NCI-H226 (cell line): ENCODE measurements at places on chromosomes 7 and 10.

DNA sequence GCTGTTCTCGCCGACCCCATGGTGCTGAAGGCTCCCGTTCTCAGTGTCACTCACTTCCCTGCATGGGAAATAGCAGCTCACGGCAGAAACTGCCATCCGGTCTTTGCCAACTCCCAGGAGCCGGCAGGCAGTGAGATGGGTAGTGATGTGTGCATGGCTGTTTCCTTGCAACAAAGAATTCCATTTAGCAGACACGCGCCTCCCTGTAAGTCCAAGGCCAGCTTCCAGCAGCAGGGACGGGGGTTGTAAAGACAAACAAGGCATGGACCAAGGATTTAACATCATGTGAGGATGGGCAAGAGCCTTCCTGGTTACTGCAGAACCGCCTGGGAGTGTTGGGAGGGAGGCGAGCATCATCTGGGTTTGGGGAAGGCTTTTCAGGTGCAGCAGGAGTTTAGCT, 273.1 kb downstream of the GLRX3 start:
- no peak for DNase-seq

GRCh38 chr10:51001587-51001986, 72.7 kb upstream of the PRKG1 start:
- DNase-seq = no peak

GRCh38 chr7:11788568-11788967, 43.4 kb downstream of the THSD7A start:
- DNase-seq = no peak

DNA sequence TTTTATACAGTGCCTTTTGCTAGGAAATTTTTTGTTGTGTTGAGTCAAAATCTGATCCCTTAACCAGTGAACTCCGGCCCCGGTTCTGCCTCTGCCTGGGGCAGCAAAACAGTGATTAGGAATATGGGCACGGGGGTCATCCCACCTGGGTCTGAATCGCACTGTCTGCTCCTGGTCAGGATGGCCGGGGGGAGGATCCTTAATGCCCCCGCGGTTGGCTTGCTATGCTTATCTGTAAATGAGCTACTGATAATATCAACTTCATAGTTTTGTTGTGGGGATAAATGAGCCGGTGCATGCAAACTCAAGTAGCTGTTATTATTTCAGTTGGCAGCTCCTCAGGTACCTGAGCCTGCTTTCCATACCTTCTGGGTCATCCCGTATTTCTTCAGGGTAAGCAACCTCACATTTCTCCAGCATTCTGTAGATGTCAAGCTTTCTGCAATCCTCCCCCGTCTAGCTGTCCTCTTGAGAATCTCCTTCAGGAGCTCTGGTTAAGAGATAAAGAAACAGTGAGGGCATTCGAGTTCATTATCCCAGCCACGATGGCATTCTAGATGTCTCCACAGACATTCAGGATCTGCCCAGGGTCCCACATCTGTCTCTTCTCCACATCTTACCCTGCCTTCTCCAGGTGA, 592.2 kb downstream of the SDK1 start:
- DNase-seq = no peak

DNA sequence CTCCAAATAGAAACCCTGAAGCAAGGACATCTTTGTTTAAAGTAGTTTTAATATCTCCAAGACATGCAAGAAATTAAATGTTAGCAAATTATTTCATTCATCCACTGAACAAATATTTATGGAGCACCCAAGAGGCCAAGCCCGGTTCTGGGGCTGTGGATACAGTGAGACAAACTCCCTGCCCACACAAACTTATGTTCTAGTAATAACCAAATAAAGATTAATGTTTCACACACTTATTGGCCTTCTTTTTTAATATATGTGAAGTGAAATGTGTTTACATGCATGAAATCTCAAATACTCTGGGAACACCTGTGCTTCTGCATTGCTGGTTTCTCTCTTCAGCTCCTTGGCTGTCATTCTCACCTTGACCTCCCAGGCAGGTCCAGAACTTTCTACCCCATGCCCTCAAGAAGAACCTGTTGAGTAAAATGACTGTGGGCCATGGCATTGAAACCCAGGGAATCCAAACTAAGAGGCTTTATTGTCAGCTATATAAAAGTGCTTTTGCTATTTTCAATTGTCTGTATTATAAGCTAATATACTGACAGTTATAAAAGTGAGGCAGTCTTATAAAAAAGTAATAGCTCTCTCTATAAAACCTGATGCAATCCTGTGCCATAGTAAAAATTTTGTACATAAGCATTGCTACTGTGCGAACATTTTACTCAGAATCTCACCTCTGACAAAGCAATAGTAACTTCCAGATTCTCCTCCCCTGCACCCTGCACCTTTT, 43.7 kb downstream of the SVIL start:
- DNase-seq = no peak

DNA sequence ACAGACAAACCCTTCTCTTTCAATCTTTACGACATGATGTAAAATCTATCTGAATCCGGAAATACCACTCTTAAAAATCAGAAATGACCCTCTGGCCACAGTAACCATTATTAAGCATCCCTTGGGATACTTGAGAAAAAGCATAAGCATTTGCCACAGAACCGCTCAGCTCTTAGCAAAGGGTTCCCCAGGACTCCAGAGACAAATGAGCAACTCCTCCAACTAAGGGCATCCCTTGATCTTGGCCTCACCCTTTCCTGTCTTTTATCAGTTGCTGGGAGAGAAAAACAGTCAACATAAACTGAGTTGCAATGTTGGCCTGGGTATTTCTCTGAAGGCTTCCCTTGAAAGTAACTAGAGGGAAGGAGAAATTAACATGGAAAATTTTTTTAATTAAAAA, 3.5 kb downstream of the PDLIM1 start:
- DNase-seq = peak; percentile 42

DNA sequence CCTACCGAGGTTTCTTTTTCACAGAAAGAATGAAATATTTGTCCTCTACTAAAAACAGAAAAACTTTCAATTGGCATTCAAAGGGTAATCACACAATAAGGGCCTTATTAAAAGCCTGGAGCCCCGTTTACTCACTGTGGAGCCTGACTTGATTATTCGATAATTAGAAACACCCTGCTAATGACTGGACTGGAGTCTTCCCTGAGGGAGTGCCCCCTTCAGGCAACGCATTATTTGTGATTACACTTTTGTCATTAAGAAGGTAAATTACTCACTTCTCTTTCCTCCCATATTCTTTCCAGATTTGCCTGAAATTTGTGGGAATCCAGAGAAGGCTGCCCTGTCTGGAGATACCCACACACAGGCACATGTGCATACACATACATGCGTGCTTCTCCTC, 444.2 kb upstream of the NPVF start:
- DNase-seq = no peak

GRCh38 chr10:5400468-5401240, 4.0 kb downstream of the TUBAL3 start:
- no peak for DNase-seq

DNA sequence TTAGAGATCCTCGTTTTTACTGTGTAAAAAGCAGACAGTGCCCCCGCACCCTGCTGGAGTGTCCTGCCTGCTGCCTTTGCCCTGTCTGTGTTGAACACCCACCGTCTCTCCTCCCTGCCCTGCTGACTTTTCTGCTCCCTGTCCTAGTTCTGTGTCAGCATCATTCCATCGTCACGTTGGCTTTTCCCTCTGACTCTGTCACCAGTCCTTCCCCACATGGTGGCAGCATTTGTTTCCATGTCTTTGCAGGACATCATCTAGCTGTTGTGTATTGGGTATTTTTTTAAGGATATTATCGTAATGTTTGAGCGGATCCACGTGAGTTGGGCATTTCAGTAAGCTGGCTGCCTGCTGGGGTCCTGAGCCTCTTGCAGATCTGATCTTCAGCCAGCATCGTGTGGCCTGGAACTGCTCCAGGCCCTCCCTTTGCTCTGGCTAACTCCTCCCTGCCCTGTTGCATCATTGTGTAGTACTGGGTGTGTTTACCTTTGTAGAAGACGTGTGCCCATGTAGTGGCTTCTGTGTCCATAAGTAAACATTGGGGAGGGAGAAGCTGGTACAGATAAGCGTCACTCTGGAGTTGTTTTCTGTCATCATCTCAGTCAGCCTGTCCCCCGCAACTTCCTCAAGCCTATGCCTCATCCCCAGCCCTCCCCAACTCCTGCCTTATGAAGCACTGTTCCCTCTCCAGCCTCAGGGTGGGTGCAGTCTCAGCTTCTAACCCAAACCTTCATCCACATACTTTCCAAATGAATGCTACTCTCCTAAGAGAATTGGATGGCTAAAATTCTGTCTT, 44.3 kb downstream of the TRRAP start:
- no peak for DNase-seq

DNA sequence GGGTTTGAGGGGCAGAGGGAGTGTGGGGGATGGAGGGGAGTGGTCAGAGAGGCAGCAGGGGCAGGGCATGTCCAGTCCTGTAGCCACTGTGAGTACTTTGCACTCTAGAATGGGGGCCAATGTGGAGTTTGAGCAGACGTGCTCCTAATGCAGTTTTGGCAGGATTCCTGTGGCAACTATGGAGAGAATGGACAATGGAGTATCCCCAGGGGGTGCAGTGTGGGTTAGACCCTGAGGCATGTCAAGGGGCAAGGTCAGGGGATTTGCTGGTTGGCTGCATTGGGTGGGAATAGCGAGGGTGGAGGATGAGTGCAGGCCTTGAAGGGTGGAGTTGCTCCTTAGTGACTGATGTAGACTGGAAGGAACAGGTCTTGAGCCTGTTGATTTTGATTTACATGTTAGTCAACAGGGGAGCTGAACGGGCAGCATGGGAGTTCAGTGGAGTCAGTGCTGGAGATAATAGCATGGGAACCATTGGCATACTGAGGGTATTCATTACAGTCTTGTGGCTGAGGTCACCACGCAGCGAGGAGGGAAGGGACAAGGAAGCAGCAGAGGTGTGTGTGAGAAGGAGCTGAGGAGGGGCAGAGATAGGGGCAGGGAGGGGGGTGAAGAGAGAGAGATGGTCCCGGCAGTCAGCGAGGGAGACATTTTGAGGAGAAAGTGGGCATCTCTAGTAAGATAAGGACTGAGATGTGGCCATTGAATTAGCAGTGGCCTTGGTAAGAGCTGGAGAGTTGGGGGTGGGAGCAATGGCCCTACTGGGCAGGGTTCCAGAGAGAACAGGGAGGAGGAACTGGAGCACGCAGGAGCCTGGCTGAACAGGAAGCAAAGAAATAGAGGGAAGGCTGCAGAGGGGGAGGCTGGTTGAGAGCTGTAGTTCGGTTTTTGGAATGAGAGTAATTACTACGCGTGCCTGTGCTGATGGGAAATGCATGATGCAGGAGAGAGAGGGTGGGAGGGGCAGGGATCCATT, 112.7 kb downstream of the CCNY start:
- DNase-seq = no peak

DNA sequence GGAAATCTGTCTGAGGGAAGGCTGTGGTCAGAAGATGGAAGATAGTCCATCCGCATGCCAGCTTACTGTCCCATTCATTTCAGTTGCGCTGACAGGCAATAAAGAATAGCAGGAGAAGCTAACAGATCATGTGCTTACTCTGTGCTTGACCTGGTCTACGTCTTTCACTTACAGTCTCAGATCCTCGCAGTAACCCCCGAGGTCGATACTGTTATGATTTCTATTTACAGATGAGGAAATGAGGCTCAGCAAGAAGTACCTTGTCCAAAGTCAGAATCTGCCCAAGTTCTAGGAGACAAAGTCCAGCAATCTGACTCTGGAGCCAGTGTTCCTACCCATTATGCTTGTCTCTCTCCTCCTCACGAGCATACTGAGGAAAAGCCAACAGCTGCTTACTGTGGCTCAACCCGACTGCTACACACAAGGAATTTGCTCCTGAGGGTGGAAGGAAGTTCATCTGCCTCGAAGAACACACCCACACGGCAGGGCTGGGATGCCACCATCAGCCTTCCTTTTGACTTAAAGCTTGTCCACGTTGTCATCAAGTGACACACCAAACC, 74.2 kb downstream of the MINPP1 start:
- no peak for DNase-seq

DNA sequence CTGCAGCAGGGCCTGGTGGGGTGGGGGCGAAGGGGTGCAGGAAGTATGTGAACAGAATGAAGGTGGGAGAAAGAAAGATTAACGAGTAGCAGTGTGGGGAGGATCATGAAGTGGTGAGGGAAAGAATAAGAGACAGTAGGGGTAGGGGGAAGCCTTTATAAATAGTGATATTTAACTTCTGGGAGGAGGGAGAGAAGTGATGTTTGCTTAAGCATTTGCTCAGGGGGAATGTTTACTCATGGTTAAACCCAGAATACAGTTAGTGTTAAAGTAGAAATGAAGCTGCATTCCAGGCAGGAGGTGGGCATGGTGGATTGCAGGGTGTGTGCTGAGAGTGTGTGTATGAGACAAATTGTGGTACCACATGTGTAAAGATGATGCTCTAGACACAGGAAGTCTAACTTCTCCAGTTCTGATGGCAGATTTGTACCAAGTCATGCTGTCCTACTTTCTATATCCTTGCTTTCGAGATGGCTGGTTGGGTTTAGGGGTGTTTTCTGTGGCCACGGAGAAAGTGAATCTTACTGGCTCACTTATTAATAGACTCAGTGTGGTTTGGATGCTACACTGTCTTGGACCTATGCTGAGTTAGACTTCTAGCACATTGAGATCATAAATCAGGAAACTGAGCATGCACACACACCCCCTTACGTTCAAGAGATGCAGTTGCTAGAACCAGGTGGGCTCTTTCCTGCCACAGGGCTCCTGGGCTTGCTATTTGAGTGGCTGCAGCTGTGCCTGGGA, 10.6 kb upstream of the DNMBP start:
- no peak for DNase-seq

GRCh38 chr10:2929480-2930258, 137.7 kb upstream of the PFKP start:
- DNase-seq = no peak
